Fibroblast of lung (primary cell): ENCODE measurements at places on chromosomes 13 and 19. TPM values are rescaled to one million over a fixed set of nuclear protein-coding genes. Genes with fewer than 3 reads are reported as not detected.

The FLT3LG gene
- total RNA-seq, result 3.3 and 4.5 TPM in 2 replicates

The MADCAM1 gene
- total RNA-seq, result 0.17 and 0.26 TPM in 2 replicates

The GPR183 gene
- total RNA-seq, result not detected in 2 replicates

The LMTK3 gene
- under 0.01 and 0.17 TPM in 2 replicates for total RNA-seq

The GGN gene
- under 0.01 and 0.50 TPM in 2 replicates for total RNA-seq

The SETDB2 gene
- 13.4 and 13.7 TPM in 2 replicates for total RNA-seq

The PRR20C gene
- not detected in 2 replicates for total RNA-seq

The IGFL3 gene
- not detected in 2 replicates for total RNA-seq

GRCh38 chr13:112954488-112955270 lies 14.3 kb upstream of the MCF2L start:
- no peak overlapping the region for H3K4me3 ChIP-seq
- no peak for DNase-seq
- H3K36me3 ChIP-seq, result no peaks in the 10 kb centered on the region
- no peak overlapping the region for H3K27ac ChIP-seq

DNA sequence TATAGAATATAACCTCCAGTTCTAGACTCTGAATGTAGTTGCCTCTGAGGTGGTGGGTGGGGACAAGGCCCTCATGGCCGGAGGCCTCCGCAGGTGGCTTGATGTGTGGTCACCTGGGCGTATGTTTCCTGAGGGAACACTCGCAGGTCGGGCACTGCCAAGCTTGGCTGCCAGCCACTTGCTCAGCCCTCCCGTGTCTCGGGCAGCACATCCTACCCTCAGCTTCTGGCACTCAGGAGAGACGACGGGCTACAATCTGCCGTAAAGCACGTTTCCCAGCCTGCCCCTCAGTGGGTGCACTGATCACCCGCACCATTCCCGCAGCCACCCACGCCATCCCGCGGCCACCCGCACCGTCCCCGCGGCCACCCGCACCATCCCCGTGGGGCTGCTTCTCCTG lies 15.2 kb downstream of the THOP1 start:
- no peak overlapping the region for H3K4me3 ChIP-seq
- H3K27me3 ChIP-seq, result no peaks in the 10 kb centered on the region
- H3K4me1 ChIP-seq, result no peaks in the 10 kb centered on the region
- peaks cover 29% of the 10 kb centered on the region for H3K36me3 ChIP-seq
- no peak overlapping the region for H3K27ac ChIP-seq

- peak; percentile 47 for DNase-seq
- H3K27ac ChIP-seq, result peak overlapping the region; percentile 68
- H3K27me3 ChIP-seq, result no peaks in the 10 kb centered on the region
- H3K4me1 ChIP-seq, result no peaks in the 10 kb centered on the region
These were observed 1.1 kb downstream of the MAB21L1 start for GRCh38 chr13:35475212-35475959.

- H3K4me1 ChIP-seq, result peaks cover 13% of the 10 kb centered on the region
- H3K4me3 ChIP-seq, result no peak overlapping the region
- no peaks in the 10 kb centered on the region for H3K36me3 ChIP-seq
These were observed 4.0 kb downstream of the FXYD3 start for GRCh38 chr19:35119578-35120155.

- H3K4me3 ChIP-seq, result peak overlapping the region; percentile 68
- peak overlapping the region; percentile 55 for H3K27ac ChIP-seq
These were observed 451 bp downstream of the NOSIP start for GRCh38 chr19:49579947-49580263.

DNA sequence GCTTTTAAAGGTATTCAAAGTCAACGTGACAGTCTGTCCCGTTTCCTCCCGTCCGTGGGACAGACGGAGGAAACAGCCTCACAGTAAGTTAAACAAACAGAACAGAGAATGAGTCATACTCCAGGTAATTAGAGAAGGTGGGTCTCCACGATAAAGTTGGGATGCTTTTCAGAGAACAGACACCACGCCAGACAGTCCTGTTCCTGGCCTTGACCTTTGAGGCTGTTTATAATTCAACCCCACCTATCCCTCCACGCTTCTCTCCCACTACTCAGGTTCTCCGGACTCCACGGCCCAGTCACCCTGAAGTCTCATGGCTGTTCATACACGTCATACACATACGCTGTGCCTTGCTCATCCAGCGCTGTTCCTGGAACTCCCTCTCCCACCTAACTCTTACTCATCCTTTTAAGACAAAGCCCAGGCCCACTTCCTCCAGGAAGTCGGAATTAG lies 42.5 kb downstream of the ARHGEF18 start:
- no peak overlapping the region for H3K27ac ChIP-seq
- peaks cover 3% of the 10 kb centered on the region for H3K4me1 ChIP-seq
- no peaks in the 10 kb centered on the region for H3K27me3 ChIP-seq
- no peaks in the 10 kb centered on the region for H3K36me3 ChIP-seq

DNA sequence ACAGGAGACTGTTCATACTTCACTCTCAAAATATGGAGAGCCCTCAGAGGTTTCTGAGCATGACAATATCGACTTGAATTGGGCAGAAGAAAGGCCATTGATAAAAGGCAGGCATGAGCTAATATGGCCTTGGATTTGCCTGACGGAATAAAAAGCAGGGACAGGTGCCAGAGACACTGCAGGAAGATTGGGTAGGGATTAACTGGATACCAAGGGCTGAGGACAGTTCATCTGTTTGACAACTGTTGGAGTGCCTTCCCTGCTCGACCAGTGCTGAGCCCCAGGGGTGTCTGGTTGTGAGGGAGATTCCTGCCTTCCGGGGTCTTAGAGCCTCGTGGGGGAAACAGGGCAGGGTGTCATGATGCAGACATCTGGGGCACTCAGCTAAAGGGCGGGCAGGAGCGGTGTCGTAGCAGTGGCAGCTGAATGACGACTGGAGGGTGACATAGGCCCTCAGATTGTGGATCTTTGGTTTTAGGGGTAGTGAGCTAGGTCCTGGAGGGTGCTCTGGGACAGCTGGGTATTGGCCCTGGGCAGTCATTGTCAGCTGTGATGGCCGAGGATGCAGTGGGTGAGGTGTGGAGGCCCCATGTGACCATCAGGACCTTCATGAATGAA lies 12.3 kb downstream of the GATAD2A start:
- no peak overlapping the region for H3K27ac ChIP-seq
- no peaks in the 10 kb centered on the region for H3K27me3 ChIP-seq
- no peak for DNase-seq
- H3K4me1 ChIP-seq, result no peaks in the 10 kb centered on the region
- H3K36me3 ChIP-seq, result no peaks in the 10 kb centered on the region

- peak overlapping the region; percentile 82 for H3K4me3 ChIP-seq
- DNase-seq, result peak; percentile 79
- no peaks in the 10 kb centered on the region for H3K27me3 ChIP-seq
- peaks cover 10% of the 10 kb centered on the region for H3K4me1 ChIP-seq
These were observed 5.5 kb downstream of the IER2 start for GRCh38 chr19:13155472-13156359.

GRCh38 chr19:4519521-4520277 lies 1.4 kb upstream of the PLIN4 start:
- H3K36me3 ChIP-seq, result no peaks in the 10 kb centered on the region
- no peak overlapping the region for H3K4me3 ChIP-seq

DNA sequence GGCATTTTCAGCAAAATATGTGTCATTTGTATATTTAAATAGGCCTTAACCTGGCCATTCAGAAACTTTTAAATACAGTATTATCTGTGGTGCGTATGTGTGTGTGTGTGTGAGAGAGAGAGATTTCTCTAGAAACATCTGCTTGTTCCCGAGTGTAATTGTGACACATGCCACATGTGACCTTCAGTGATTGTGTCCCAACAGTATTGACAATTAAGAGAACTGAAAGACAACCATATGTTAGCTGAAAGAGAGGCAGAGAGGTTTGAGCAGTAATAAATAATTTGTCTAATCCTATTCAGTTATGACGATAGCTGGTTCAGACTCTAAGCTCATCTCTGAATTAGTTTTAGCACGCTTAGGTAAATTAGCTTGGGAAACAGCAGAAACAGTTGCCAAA lies 1503.1 kb downstream of the PCDH9 start:
- no peak for DNase-seq
- H3K36me3 ChIP-seq, result no peaks in the 10 kb centered on the region
- H3K4me1 ChIP-seq, result no peaks in the 10 kb centered on the region
- H3K27me3 ChIP-seq, result no peaks in the 10 kb centered on the region
- no peak overlapping the region for H3K27ac ChIP-seq

DNA sequence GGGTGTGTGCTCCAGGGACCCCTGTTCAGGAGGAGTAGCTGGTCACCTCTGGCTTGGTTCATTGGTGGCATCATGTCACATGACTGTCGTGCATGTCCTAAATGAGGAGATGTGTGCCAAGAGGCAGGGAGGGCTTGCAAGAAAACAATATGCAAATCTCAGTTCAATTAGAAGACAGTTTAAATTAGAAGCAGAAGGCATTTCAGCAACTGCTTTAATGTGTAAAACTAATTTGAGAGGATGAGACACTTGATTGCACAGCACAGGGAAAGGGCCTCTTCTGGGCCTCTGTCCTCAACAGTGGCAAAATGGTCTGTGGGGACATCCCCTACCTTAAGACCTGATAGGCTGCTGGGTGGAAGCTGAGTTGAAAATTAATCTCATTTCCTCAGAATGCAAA lies 54.6 kb downstream of the SPATA13 start:
- H3K36me3 ChIP-seq, result no peaks in the 10 kb centered on the region
- peaks cover 3% of the 10 kb centered on the region for H3K4me1 ChIP-seq
- DNase-seq, result no peak
- H3K27me3 ChIP-seq, result no peaks in the 10 kb centered on the region

- H3K4me3 ChIP-seq, result no peak overlapping the region
- H3K27ac ChIP-seq, result peak overlapping the region; percentile 38
- H3K36me3 ChIP-seq, result peaks cover 12% of the 10 kb centered on the region
- no peaks in the 10 kb centered on the region for H3K27me3 ChIP-seq
- DNase-seq, result peak; percentile 87
These were observed 28.8 kb downstream of the ACTN4 start for GRCh38 chr19:38676023-38676877.

- no peaks in the 10 kb centered on the region for H3K4me1 ChIP-seq
- H3K27me3 ChIP-seq, result no peaks in the 10 kb centered on the region
- H3K36me3 ChIP-seq, result no peaks in the 10 kb centered on the region
- no peak overlapping the region for H3K27ac ChIP-seq
- DNase-seq, result no peak
These were observed 10.6 kb upstream of the RETN start for GRCh38 chr19:7658219-7658686.

DNA sequence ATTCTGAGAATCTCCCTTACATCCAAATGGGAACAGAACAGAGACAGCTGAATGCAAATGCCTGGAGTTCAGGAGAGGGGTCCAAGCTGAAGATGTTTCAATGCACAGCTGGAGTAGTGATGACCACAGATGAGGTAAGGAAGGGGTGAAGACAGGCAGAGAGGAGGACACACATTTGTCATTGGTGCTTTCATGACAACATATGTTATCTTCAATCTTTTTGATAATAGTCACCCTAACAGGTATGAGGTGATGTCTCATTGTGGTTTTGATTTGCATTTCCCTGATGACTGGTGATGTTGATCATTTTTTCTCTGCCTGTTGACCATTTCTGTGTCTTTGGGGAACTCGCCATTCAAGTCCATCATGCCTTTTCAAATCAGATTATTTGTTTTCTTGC lies 19.2 kb downstream of the SIGLEC7 start:
- H3K27ac ChIP-seq, result no peak overlapping the region
- no peaks in the 10 kb centered on the region for H3K27me3 ChIP-seq
- no peaks in the 10 kb centered on the region for H3K4me1 ChIP-seq
- H3K4me3 ChIP-seq, result no peak overlapping the region
- H3K36me3 ChIP-seq, result no peaks in the 10 kb centered on the region

DNA sequence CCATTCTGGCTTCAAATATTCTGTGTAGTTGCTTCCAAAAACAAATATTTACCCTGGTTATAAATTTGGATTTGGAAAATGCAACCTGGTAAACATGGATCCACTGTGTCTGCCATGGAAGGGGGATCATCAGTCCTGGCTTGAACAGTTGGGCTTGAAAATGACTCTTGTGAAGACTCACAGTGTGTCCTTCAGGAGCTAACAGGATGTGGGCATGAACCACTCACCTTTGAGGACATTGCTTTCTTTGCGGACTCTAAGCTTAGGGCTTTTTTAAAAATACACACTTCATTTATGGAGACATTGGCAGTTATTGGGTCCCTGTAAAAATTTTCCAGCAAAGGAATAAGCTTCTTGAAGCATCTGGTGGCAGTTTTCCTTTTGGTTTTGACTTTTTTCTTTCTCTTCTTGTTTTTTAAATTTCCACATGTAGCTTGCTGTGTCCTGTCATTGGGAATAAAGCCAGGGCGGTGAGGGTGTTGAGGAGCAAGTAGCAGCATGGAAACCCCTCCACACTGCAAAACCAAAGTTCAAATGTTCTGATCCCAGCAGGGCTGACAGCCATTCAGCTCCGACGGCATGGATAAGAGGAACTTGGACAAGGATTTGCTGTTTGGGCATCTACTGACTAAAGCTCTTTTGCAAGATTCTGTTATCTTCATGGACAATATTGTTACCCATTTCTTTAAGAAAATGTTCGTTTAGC lies 39.5 kb upstream of the SERP2 start:
- H3K4me3 ChIP-seq, result no peak overlapping the region
- H3K27me3 ChIP-seq, result no peaks in the 10 kb centered on the region
- H3K27ac ChIP-seq, result no peak overlapping the region
- H3K36me3 ChIP-seq, result no peaks in the 10 kb centered on the region
- DNase-seq, result no peak
- H3K4me1 ChIP-seq, result peaks cover 8% of the 10 kb centered on the region

GRCh38 chr13:65677906-65678305 lies 1552.2 kb downstream of the PCDH9 start:
- no peaks in the 10 kb centered on the region for H3K4me1 ChIP-seq
- peak; percentile 37 for DNase-seq
- H3K27me3 ChIP-seq, result no peaks in the 10 kb centered on the region
- H3K4me3 ChIP-seq, result no peak overlapping the region
- no peaks in the 10 kb centered on the region for H3K36me3 ChIP-seq

- no peak overlapping the region for H3K4me3 ChIP-seq
- DNase-seq, result no peak
- H3K27ac ChIP-seq, result no peak overlapping the region
- H3K36me3 ChIP-seq, result no peaks in the 10 kb centered on the region
- no peaks in the 10 kb centered on the region for H3K27me3 ChIP-seq
These were observed 5.3 kb downstream of the SIGLECL1 start for GRCh38 chr19:51256155-51256625.

DNA sequence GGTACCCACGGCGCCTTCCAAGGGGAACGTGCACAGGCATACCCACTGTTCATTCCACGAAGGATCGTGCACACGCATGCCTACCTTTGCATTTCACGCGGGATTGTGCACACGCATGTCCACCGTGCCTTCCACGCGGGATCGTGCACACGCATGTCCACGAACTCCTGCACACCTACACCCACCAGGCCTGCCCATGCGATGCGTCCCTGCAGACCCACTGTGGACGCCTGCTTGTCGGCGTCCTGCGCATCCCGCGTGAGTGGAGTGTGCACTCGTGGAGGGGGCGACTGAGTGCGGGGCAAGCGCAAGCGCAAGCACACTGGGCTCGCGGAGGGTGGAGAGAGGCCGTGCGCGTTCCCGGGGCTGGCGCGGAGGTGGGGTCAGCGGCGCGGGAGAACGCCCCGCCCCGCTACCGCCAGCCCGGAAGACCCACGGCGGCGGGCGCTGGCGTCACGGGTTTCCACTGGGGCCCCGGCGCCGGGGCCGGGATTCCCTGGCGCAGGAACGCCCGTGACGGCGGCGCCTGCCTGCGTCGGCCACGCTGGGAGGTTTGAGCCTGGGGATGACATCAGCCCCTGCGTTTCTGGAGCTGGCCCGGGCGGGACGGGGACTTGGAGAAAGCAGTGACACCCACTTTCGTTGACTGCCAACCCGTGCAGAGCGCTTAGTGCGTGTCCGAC lies 18.7 kb downstream of the GADD45B start:
- peak overlapping the region; percentile 82 for H3K27ac ChIP-seq
- H3K27me3 ChIP-seq, result no peaks in the 10 kb centered on the region
- H3K36me3 ChIP-seq, result no peaks in the 10 kb centered on the region
- H3K4me3 ChIP-seq, result peak overlapping the region; percentile 68

- H3K4me1 ChIP-seq, result no peaks in the 10 kb centered on the region
- peak; percentile 20 for DNase-seq
- H3K4me3 ChIP-seq, result no peak within 1 kb of the TSS
- peak within 1 kb of the TSS; percentile 11 for H3K27ac ChIP-seq
- no peaks in the 10 kb centered on the region for H3K27me3 ChIP-seq
- H3K36me3 ChIP-seq, result peaks cover 1% of the 10 kb centered on the region
These were observed at the start of gene KCNRG for GRCh38 chr13:50015258-50015657. KCNRG (plus strand) TSS chr13:50015444; CDS start chr13:50015494, 50 bp downstream.
